HFFc6 (cell line): ENCODE measurements at places on chromosomes 3 and 15.

GRCh38 chr15:68114356-68114755 is 60.2 kb downstream of the PIAS1 start:
- peak overlapping the region; percentile 87 for H3K4me3 ChIP-seq
- peaks cover 5% of the 10 kb centered on the region; the same call in 1 of the 2 replicates for H3K36me3 ChIP-seq
- peak; percentile 9 for DNase-seq

DNA sequence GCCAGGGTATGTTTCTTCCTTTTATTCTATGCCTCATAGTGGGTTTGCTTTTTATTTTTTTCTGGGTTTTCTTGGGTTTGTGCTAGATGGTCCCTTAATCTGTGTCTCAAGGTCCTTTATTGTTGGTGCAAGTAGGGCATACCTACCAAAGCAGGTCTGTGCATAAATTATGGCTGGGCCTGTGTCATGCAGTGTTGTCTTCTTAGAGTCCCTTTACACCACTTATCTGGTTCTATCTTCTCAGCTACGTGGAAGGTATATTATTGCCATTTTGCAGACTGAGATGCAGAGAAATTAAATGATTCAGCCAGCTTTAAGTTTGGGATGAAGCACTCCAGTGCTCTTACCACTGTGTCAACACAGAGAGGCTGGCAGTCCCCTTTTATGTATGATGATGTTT is 293.5 kb upstream of the SOX2 start:
- H3K4me1 ChIP-seq: no peaks in the 10 kb centered on the region
- H3K4me3 ChIP-seq: no peak overlapping the region
- no peaks in the 10 kb centered on the region for H3K36me3 ChIP-seq
- H3K27ac ChIP-seq: no peak overlapping the region
- H3K27me3 ChIP-seq: no peaks in the 10 kb centered on the region

- H3K27me3 ChIP-seq: peaks cover 5% of the 10 kb centered on the region
- H3K4me3 ChIP-seq: no peak overlapping the region
- peaks cover 58% of the 10 kb centered on the region for H3K36me3 ChIP-seq
Observed at GRCh38 chr3:187267306-187267705, 24.2 kb downstream of the MASP1 start.

DNA sequence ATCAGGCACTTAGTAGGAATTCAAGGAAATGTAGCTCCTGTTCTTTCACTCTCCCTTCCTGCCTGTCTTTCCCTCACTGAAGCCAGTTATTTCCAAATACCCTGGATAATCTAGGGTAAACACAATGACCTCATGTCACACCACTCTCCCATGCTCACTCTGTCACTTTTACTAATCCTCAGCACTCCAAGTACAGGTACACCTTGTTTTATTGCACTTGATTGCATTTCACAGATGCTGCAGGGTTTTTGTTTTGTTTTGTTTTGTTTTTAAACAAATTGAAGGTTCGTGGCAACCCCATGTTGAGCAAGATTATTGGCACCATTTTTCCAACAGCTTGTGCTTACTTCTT is 40.8 kb downstream of the PPM1L start:
- no peak overlapping the region for H3K4me3 ChIP-seq
- H3K4me1 ChIP-seq: no peaks in the 10 kb centered on the region
- H3K36me3 ChIP-seq: no peaks in the 10 kb centered on the region
- H3K27me3 ChIP-seq: no peaks in the 10 kb centered on the region; the same call in 1 of the 2 replicates
- DNase-seq: no peak

GRCh38 chr3:178103140-178103539 is 433.1 kb upstream of the KCNMB2 start:
- no peaks in the 10 kb centered on the region; the same call in 1 of the 2 replicates for H3K27me3 ChIP-seq
- no peaks in the 10 kb centered on the region; the same call in 1 of the 2 replicates for H3K4me1 ChIP-seq
- no peak overlapping the region for H3K4me3 ChIP-seq

- H3K27me3 ChIP-seq: no peaks in the 10 kb centered on the region; the same call in 1 of the 2 replicates
- no peak within 1 kb of the TSS for H3K27ac ChIP-seq
- no peaks in the 10 kb centered on the region for H3K4me1 ChIP-seq
- H3K4me3 ChIP-seq: no peak within 1 kb of the TSS
- H3K36me3 ChIP-seq: no peaks in the 10 kb centered on the region
Observed at GRCh38 chr3:116445311-116445841, at the start of gene LSAMP. TSS of gene LSAMP (minus strand) at chr3:116445487.

DNA sequence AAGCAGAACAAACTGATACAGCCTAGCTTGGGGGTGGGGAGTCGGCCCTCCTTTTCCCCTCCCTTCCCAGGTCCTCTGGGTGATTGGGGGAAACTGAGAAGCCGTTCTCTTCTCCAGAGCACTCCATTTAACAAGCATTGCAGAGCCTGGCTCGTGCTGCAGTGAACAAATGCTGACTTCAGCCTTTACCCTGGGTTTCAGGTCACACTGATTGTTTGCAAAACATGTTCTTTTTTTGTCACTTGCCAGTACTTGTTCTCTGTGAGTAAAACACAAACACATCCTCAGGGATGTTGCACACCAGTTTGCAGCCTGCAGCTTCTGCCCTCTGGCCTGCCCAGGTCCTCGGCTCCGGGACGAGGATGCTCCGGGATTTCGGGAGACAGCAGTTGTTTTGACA is 132.8 kb downstream of the PGPEP1L start:
- peaks cover 94% of the 10 kb centered on the region for H3K4me1 ChIP-seq
- H3K4me3 ChIP-seq: peak overlapping the region; percentile 83
- peaks cover 13% of the 10 kb centered on the region for H3K36me3 ChIP-seq
- DNase-seq: no peak
- H3K27ac ChIP-seq: peak overlapping the region; percentile 84

GRCh38 chr3:99774467-99774866 is 43.2 kb upstream of the CMSS1 start:
- peaks cover 5% of the 10 kb centered on the region for H3K36me3 ChIP-seq
- H3K27me3 ChIP-seq: peaks cover 4% of the 10 kb centered on the region; the same call in 1 of the 2 replicates
- H3K4me1 ChIP-seq: peaks cover 39% of the 10 kb centered on the region
- H3K27ac ChIP-seq: 0 out of 2 replicates have a peak overlapping the region, but pooled peaks have one; percentile 17
- H3K4me3 ChIP-seq: no peak overlapping the region

DNA sequence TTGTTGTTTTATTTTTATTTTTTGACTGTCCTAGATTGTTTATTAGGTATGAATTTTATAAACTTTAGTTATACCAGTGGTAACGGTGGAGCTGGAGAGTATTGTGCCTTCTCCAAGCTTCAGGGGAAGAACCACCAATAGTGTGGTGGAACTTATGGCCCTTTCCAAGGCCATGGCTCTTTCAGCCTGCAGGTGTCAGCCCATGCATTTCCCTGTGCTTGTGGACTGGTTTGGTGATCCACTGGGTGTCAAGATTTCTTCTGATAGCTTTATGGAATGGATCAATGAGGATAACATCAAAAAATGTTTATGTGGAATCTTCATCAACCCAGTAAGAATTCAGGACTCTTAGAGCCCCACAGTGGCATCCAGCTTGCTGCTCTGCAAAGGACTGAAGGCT is 19.2 kb upstream of the SCAMP5 start:
- no peaks in the 10 kb centered on the region for H3K36me3 ChIP-seq
- no peak for DNase-seq
- no peak overlapping the region for H3K4me3 ChIP-seq
- H3K27ac ChIP-seq: no peak overlapping the region
- H3K4me1 ChIP-seq: peaks cover 16% of the 10 kb centered on the region
- H3K27me3 ChIP-seq: peaks cover 5% of the 10 kb centered on the region

GRCh38 chr3:27666708-27667107 is 55.4 kb downstream of the EOMES start:
- peak; percentile 91 for DNase-seq
- peak overlapping the region; percentile 71 for H3K27ac ChIP-seq
- peaks cover 27% of the 10 kb centered on the region for H3K4me1 ChIP-seq
- H3K27me3 ChIP-seq: no peaks in the 10 kb centered on the region; the same call in none of the 2 replicates
- H3K36me3 ChIP-seq: no peaks in the 10 kb centered on the region

GRCh38 chr3:50567386-50568167 is at the start of gene C3orf18:
TSS of gene C3orf18 (minus strand) at chr3:50567747. CDS start at chr3:50565699, 2,048 bp downstream.
- peak; percentile 85 for DNase-seq
- 0 out of 2 replicates have a peak, but pooled peaks cover 6% of the 10 kb centered on the region for H3K36me3 ChIP-seq
- H3K4me1 ChIP-seq: peaks cover 51% of the 10 kb centered on the region
- H3K27me3 ChIP-seq: peaks cover 8% of the 10 kb centered on the region

- peaks cover 7% of the 10 kb centered on the region for H3K27me3 ChIP-seq
- no peak overlapping the region for H3K27ac ChIP-seq
- H3K36me3 ChIP-seq: no peaks in the 10 kb centered on the region
- H3K4me1 ChIP-seq: peaks cover 15% of the 10 kb centered on the region
Observed at GRCh38 chr3:197519801-197520211, 36.0 kb downstream of the BDH1 start.

- DNase-seq: no peak
- no peak overlapping the region for H3K27ac ChIP-seq
- H3K4me3 ChIP-seq: no peak overlapping the region
- peaks cover 1% of the 10 kb centered on the region for H3K27me3 ChIP-seq
- H3K36me3 ChIP-seq: no peaks in the 10 kb centered on the region
Observed at GRCh38 chr15:62946940-62947339, 95.6 kb upstream of the TPM1 start.

DNA sequence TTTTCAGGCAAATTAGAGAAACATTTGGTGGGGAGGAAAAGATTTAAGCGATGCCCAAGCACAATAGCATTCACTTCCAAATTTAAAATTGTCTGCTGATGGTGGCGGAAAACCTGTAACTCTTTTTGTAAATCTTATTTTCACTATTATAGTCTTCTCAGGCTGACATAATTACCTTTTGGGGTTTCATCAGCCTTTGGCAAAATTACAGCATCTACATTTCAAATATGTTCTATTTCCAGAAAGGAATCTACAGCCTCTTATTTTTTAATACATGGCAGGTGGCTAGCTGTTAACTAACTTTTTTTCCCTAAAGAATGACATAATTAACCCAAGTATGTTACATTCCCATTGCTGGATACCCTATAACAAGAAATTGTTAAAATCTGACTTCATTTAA is 391.5 kb upstream of the CCDC54 start:
- no peaks in the 10 kb centered on the region; the same call in 1 of the 2 replicates for H3K36me3 ChIP-seq
- no peak for DNase-seq
- no peaks in the 10 kb centered on the region for H3K27me3 ChIP-seq

DNA sequence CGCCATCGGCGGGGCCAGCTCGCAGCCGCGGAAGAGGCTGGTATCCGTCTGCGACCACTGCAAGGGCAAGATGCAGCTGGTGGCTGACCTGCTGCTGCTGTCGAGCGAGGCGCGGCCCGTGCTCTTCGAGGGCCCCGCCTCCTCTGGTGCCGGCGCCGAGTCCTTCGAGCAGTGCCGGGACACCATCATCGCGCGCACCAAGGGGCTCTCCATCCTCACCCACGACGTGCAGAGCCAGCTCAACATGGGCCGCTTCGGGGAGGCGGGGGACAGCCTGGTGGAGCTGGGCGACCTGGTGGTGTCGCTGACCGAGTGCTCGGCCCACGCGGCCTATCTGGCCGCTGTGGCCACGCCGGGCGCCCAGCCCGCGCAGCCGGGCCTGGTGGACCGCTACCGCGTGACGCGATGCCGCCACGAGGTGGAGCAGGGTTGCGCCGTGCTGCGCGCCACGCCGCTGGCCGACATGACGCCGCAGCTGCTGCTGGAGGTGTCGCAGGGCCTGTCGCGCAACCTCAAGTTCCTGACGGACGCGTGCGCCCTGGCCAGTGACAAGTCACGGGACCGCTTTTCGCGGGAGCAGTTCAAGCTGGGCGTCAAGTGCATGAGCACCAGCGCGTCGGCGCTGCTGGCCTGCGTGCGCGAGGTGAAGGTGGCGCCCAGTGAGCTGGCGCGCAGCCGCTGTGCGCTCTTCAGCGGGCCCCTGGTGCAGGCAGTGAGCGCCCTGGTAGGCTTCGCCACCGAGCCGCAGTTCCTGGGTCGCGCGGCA is 1.8 kb downstream of the TLNRD1 start:
- 0 out of 2 replicates have a peak overlapping the region, but pooled peaks have one; percentile 33 for H3K27ac ChIP-seq
- peaks cover 16% of the 10 kb centered on the region; the same call in 1 of the 2 replicates for H3K36me3 ChIP-seq
- peaks cover 51% of the 10 kb centered on the region for H3K4me1 ChIP-seq
- peak overlapping the region; percentile 83 for H3K4me3 ChIP-seq

- peaks cover 22% of the 10 kb centered on the region for H3K36me3 ChIP-seq
- H3K4me1 ChIP-seq: peaks cover 22% of the 10 kb centered on the region
- no peak overlapping the region for H3K27ac ChIP-seq
- no peaks in the 10 kb centered on the region; the same call in 1 of the 2 replicates for H3K27me3 ChIP-seq
- no peak overlapping the region for H3K4me3 ChIP-seq
Observed at GRCh38 chr3:53113293-53114010, 16.8 kb downstream of the RFT1 start.

- H3K27ac ChIP-seq: no peak overlapping the region
- no peaks in the 10 kb centered on the region for H3K36me3 ChIP-seq
- H3K27me3 ChIP-seq: no peaks in the 10 kb centered on the region; the same call in 1 of the 2 replicates
- no peak overlapping the region for H3K4me3 ChIP-seq
- H3K4me1 ChIP-seq: peaks cover 17% of the 10 kb centered on the region
- DNase-seq: no peak
Observed at GRCh38 chr3:10160925-10161324, 3.8 kb upstream of the IRAK2 start.

- H3K4me3 ChIP-seq: no peak overlapping the region
- H3K27ac ChIP-seq: no peak overlapping the region
- DNase-seq: no peak
- H3K4me1 ChIP-seq: peaks cover 32% of the 10 kb centered on the region
- peaks cover 63% of the 10 kb centered on the region for H3K36me3 ChIP-seq
Observed at GRCh38 chr15:37086521-37086920, 13.8 kb downstream of the MEIS2 start.

GRCh38 chr15:62658498-62658897 is 384.0 kb upstream of the TPM1 start:
- H3K36me3 ChIP-seq: peaks cover 31% of the 10 kb centered on the region
- DNase-seq: no peak
- H3K4me1 ChIP-seq: peaks cover 8% of the 10 kb centered on the region
- H3K4me3 ChIP-seq: no peak overlapping the region
- no peak overlapping the region for H3K27ac ChIP-seq

DNA sequence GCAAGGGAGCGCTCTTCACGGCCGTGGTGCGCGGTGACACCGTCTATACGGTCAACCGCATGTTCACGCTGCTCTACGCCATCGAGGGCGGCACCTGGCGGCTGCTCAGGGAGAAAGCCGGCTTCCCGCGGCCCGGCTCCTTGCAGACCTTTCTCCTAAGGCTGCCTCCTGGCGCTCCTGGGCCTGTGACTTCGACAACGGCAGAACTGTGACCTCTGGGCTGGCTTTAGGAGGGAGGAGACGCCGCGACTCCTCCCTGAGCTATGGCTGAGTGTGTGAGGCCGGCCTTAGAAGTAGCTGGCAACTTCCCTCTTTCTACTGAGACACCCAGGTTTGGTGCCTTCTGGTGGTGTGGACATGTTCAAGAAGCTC is 1.4 kb downstream of the KBTBD13 start:
- peaks cover 28% of the 10 kb centered on the region for H3K27me3 ChIP-seq
- no peaks in the 10 kb centered on the region for H3K36me3 ChIP-seq
- DNase-seq: no peak

- H3K27me3 ChIP-seq: no peaks in the 10 kb centered on the region; the same call in 1 of the 2 replicates
- peaks cover 50% of the 10 kb centered on the region for H3K36me3 ChIP-seq
- peak overlapping the region; percentile 59 for H3K27ac ChIP-seq
Observed at GRCh38 chr3:124850212-124850611, 37.0 kb downstream of the ITGB5 start.

GRCh38 chr3:178487752-178488151 is 48.5 kb upstream of the KCNMB2 start:
- H3K27ac ChIP-seq: no peak overlapping the region
- H3K4me1 ChIP-seq: no peaks in the 10 kb centered on the region
- H3K36me3 ChIP-seq: no peaks in the 10 kb centered on the region
- no peak for DNase-seq
- H3K4me3 ChIP-seq: no peak overlapping the region
- H3K27me3 ChIP-seq: no peaks in the 10 kb centered on the region; the same call in 1 of the 2 replicates
